ENCODE measurements at places on chromosomes 6 and 20. TPM values are rescaled to one million over a fixed set of nuclear protein-coding genes. Genes with fewer than 3 reads are reported as not detected.

DDO gene
- total RNA-seq = 0.23 TPM

TSPO2 gene
- total RNA-seq = not detected

ATP6V1G2 gene
- total RNA-seq = 3.3 TPM

CRYBG1 gene
- total RNA-seq = 3.6 TPM

VGLL2 gene
- not detected for total RNA-seq

DLL1 gene
- under 0.01 TPM for total RNA-seq

CST2 gene
- not detected for total RNA-seq

GSTA2 gene
- total RNA-seq = not detected

KPNA5 gene
- 12.8 TPM for total RNA-seq

Data from smooth muscle cell of the umbilical artery (primary cell).